Germinal center (tissue), 1 donor: ENCODE measurements at places on chromosomes 1 and 21.
A peak's percentile ranks its signal among the peaks of the same experiment; 100 is the strongest.

DNA sequence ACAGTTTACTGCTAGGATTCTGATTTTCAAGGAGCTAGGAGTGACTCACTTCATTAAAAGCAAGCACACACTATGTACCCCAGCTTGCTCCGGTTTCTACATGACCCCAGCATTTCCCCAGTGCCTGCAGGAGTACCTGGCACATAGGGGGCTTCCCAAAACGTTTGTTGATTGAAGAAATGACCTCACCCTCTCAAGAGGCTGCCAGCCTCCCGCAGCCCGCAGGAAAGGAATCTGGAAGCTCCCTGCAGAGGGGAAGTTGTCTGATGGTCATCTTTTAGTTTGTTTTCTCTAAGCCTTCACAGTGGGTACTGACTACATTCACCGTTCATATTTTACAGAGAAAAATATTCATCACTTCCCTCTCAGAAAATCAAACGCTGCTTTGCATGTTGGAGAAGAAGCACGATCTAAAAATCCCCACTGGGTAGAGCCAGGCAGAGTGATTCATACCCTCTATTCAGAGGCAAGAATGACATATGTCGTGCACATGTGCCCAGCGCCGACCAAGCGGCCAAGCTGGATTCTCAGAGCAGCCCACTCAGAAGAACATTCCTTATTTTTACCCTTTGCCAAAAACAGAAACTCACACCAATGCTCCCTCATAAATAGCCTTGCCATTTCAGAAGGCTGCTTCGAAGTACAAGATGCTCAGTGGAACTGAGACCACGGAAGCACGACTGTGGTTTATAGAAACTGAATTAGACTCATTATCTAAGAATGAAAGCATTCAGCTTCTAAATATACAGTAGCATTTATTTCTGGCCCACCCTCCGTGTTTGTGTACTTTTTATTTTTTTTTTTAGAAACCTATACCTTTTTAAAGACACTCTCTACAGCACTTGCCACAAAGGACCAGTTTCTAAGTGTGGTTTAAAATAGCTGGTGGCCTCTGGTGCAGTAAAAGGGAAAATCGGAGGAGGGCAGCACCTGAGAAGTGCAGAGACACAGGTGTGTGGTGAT is 143.2 kb downstream of the MIS18A start:
- DNase-seq, result peak; percentile 19

GRCh38 chr1:143699731-143700130 is 272.1 kb downstream of the FAM72C start:
- DNase-seq, result no peak

DNA sequence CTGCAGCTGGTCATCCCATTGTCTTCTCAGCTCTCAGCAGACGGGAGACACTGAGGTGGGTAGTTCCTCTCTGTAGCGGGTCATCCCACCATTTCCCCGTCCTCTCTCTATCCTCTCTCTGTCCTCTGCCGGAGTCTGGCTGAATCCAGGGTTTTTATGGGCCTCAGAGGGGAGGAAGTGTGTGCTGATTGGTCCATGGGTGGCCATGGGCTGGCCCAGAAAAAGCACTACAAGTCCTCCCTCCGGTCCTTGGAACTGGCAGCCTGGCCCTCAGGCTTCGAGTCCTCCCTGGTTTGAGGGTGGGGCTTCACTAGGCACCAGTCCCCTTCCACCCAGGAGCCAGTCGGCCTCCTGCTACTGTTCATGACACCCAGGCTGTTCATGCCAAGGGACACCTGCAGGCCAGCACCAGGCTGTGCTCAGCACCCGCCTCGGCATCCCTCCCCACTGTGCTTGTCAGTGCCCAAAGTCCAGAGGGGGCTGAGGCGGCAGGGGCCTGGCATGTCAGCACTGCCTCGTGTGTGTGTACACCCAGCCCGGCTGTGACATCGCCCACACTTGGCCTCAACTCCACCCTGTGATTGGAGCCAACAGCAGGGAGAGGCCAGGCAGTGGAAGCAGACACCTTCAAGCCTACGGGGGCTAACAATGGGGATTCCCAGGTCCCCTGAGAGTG is 23.0 kb upstream of the LRRC8C start:
- DNase-seq, result no peak

DNA sequence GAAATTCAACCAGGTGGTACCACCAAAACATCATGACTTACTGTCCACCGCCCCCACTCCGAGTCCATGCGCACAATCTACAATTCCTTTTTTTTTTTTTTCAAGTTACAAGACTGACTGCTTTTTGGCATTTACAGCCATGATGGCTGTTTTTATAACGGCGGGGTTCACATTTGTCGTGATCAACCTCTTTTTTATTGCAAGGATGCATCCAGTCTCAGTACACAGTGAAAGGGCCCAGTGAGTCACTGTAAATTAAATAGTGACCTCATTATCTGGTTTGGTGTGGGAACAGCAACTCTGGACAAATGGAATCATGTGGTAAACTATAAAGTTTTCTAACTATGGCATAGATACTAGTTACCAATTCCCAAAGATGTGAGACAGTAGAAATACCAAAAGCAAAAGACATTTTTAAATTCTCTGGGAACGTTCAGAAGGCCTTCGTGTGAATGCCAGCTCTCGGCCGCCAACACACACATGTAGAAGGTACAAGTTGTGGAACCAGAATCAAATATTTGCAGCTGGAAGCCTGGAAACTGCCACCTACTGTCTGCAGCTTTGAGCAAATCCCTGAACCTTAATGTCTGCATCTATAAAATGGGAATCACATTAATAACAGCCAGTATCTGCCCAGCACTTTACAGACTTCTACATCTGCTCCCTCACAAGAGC is 4.9 kb downstream of the GLIS1 start:
- DNase-seq, result no peak

DNA sequence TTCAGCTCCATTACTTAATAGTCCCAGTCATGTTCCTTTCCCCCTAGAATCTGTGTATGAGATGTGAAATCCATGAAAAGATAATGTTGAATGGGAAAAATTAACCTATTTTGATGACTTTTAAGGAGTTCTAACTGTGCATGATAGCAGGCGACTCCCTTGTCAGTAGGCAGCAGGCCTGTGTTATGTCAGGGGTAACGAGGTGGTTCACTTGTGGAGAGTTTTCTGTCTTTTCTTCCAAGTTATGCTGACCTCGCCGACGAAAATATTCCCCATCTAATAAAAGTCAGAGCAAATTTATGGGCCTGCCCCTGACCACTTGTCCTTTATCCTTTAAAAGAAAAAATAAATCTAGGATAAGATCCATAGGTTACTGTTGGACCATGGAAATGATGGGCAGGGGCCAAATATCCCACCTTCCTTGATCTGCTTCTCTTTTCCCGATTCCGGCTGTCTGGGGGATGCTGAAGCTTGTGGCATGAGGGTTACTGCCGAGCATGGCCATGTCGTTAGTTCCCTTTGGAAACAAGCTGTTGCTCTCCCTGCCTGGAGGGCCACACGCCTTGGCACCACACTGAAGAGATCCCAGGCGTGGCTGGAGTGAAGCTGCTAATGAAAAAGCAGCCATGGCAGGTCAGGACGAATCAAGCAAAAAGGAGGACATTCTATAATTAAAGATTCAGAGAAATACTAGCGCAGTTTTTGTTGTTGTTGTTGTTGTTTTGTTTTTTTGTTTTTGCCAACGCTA is 93.8 kb downstream of the ROR1 start:
- no peak for DNase-seq

- DNase-seq, result peak; percentile 44
These were observed 958 bp downstream of the LYPLAL1 start for GRCh38 chr1:219174460-219175211.

GRCh38 chr1:114522264-114522575 is 11.2 kb upstream of the TRIM33 start:
- DNase-seq, result no peak

GRCh38 chr21:34157521-34157920 is 84.1 kb downstream of the MRPS6 start:
- no peak for DNase-seq

- DNase-seq, result no peak
These were observed 14.2 kb upstream of the CASQ2 start for GRCh38 chr1:115782571-115783281.

DNA sequence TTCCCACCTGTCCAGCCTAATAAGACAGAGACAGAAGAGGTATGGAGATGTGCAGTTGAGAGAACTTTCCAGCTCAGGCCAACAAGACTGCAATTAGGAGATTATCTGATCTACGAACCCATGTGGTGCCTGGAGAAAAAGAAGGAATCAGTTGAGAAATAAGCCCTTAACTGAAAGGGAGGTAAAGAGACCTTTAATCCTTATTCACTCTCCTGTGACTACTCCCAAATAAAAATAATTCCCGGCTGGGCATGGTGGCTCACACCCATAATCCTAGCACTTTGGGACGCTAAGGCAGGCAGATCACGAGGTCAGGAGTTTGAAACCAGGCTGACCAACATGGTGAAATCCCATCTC is 31.9 kb upstream of the SARS1 start:
- no peak for DNase-seq

DNA sequence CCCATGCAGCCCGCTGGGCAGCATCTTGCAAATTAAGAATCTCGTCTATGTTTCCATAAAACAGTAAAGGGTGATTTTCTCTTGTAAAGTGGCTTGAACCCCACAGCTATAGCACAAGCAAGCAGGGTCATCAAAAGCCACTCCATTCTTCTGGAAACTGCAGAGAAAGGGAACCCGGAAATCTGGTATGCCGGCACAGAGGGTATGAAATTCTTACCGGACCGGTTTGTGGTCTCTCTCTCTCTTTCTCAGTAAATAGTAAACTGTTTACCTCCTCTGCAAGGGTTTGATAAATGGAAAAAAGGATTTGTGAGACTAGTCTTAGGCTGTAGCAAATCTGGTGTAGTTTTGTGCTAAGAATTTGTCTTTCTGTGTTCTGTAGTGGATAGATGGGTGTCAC is 2.7 kb upstream of the ADSS2 start:
- no peak for DNase-seq

GRCh38 chr1:94235189-94236012 is 2.0 kb downstream of the ARHGAP29 start:
- DNase-seq, result no peak

DNA sequence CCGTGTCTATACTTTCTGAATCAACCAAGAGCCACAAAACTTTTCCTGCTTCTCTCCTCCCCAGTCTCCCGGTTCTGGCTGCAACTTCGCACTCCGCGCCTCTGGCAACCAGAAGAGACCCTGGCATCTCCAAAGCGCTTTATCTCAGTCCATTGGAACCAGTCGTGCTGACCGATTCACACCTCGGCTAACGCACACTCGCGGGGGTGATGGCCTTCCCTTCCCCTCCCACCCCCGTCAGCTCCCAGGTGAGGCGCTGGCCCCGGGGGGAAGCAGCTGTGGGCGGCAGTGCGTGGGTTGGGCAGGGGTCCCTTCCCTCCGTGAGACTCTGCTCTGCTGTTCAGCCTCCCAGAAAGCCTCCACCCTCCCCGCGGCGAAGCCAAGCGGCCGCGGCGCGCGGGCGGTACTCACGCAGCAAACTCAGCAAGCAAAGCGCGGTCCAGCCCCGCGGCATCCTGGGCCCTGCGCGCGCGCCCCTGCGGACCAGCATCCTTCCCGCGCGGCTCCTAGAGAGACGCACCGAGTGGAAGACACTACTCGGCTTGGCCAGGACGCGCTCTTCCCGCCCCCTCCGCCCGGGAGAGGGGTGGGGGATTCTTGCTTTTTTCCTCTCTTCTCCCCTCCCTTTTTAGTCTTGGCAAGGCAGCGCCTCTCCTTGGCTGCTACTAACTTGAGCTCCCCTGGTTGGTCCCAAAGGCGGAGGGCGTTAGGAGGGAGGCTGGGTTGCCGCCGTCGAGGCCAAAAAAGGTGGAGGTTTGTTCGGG is at the start of gene CD34:
Gene CD34 (minus strand): TSS at position 535 of the 764 bp plus-strand sequence. CDS start 45 bp downstream, at position 490.
- DNase-seq, result no peak

- no peak for DNase-seq
These were observed 246.1 kb upstream of the CSF3R start for GRCh38 chr1:36728846-36729245.

DNA sequence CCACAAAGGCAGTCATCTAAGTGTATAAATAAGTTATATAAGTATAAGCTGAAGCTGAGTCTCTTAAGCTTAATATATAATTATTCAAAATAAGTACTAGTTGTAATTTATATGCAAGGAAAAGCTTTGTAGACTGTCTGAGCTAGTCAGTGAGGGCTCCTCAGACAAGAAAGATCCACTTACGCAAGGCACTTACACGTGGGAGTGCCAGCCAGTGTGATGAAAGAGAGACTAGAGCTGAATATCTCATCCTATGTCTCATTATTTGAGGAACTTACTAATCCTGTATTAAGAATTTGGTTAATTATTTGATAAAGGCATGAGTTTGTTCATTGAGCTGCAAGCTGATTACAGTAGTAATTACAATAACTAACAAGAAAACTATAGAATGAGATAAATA is 146.9 kb downstream of the PDE4B start:
- DNase-seq, result no peak

DNA sequence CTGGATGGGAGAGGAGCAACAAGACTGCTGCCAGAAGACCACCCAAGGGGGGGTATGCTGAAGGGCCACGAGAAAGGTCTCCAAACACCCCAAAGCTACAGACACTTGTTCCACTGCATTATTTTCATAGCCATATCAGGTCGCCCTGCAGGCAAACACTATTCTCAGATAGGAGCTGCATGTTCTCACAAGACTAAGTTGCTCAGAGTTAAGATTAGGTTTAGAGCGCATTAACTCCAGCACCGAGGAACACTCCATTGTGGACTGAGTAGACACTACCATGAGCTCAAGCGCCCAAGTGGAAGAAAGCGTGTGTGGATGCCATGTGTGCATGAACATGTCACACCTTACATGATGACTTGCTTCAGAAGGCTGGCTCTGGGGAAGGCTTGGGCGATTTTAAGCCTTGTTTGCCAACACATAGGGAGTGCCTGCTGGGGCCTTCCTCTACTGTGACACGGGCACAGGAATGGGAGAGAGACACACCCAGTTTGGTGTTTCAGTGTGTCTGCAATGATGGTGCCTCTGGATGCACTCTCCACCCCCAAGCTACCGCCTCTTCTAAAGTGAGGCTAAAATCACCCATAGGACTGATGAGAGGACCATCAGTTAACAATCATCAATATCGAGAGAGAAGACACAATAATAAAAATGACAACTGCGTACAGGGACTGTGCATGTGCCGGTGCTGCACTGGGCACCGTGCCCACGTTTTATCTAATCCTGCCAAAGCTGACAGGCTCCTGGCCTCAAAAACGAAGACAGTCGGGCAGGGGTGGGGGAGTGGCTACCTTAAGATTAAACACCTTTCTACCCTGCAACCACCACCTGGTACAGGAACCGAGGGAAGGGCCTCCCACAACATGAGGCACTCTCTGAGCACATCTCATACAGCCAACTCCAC is 34.9 kb downstream of the SSBP3 start:
- DNase-seq, result no peak

- DNase-seq, result no peak
These were observed 644.4 kb downstream of the ADGRL2 start for GRCh38 chr1:82445132-82445531.
